Renal cortex interstitium (tissue), 15 donors: ENCODE measurements at places on chromosomes 1 and 21. TPM values are rescaled to one million over a fixed set of nuclear protein-coding genes. Genes with fewer than 3 reads are reported as not detected.

The OR14I1 gene
- polyA plus RNA-seq = not detected

The PTPRC gene
- 6.4 TPM for polyA plus RNA-seq

The MROH7 gene
- polyA plus RNA-seq = 15.3 TPM

GRCh38 chr1:6899621-6900020 lies 114.4 kb downstream of the CAMTA1 start:
- no peak for DNase-seq

DNA sequence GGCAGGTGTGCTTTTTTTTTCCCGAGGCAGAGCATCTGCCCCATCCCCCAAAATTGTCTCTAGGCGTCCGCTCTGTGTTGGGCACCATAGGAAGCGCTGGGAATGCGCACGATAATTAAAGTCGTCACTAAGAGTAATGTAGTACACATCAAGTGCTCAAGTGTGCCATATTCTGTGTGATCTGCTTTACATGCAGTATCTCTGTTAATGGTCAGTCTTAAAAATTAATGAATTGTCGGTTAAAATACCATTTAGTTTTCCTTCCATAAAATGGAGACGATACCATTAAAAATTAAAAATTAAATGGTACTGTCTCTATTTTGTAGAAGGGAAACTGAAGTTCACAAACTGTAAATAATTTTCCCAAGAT lies 544 bp upstream of the CCT8 start:
- no peak for DNase-seq

- no peak for DNase-seq
Observed at GRCh38 chr1:45187725-45188124, 18.7 kb downstream of the ZSWIM5 start.

- DNase-seq = no peak
Observed at GRCh38 chr1:60345621-60346020, 272.1 kb upstream of the C1orf87 start.

- no peak for DNase-seq
Observed at GRCh38 chr1:19532519-19532918, 47.2 kb upstream of the CAPZB start.

DNA sequence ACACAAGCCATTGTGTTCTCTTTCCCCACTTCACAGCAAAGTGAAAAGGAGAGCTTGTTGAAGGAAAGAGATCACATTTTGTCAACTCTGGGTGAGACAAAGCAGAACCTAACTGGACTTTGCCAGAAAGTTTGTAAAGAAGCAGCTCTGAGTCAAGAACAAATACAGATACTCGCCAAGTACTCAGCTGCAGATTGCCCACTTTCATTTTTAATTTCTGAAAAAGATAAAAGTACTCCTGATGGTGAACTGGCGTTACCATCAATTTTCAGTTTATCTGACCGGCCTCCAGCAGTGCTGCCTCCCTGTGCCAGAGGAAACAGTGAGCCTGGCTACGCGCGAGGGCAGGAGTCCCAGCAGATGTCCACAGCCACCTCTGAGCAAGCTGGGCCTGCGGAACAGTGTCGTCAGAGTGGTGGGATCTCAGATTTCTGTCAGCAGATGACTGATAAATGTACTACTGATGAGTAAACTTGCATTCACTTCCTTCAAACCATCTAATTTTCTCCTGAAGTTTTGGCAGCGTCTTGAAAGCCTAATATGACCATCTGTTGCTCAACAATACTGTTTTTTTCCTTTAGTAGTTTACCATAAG lies 43.7 kb downstream of the BACH1 start:
- no peak for DNase-seq
